ENCODE measurements at places on chromosomes 7 and 10. TPM values are rescaled to one million over a fixed set of nuclear protein-coding genes. Genes with fewer than 3 reads are reported as not detected.

NXPH1 gene
- not detected for polyA plus RNA-seq

DNA sequence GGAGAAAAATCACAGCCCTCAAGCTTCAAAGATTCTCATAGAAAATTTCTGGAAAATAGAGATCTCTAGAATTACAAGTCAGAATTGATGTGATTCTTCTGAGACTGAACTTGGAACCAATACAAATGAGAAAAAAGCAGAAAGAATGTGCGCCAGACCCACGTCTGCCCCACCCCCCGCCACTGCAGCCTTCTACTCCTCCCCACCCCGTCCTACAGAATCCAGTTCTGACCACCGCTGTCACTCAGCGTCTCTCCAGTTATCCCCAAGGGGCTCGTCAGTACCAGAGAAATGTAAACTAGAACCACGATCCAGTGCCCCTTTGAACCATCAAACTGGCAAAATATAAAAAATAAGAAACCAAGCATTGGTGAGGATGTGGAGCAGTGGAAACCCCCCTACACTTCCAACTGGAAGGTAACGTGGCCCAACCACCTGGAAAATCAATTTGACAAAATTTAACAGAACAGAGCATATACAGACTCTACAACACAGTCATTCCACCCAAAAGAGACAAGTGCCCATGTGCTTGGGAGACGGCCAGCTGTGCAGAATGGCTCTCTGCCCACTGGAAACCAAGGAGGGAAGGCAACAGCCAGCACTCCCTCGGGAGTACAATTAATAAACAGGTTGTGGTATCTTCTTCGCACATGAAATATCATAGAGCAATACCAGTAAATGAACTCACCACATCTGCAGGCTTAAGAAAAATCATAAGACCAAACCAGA is 397.9 kb downstream of the TNS3 start:
- peaks cover 38% of the 10 kb centered on the region for H3K27me3 ChIP-seq
- H3K36me3 ChIP-seq, result no peaks in the 10 kb centered on the region
- peaks cover 7% of the 10 kb centered on the region for H3K4me1 ChIP-seq
- H3K4me3 ChIP-seq, result no peak overlapping the region

DNA sequence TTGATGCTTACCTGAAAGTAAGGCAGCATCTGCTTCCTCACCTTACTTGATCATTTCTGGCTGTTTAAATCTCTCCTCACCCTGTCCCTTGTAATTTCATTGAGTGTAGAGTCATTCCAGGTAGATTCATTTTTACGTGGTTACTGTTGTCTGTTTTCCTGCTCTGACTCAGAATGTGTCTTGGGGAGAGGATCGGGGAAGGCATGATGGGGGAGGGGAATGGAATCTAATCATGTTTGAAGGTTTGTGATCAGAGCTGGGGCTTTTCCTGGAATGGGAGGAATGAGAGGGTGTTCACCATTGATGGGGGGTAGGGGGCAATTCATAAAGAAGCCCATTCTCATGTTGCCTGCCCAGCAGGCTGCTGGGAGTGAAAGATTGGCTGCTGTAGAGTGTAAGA is 18.7 kb downstream of the SEC24C start:
- peaks cover 71% of the 10 kb centered on the region for H3K36me3 ChIP-seq
- H3K27ac ChIP-seq, result no peak overlapping the region
- H3K4me3 ChIP-seq, result no peak overlapping the region
- DNase-seq, result peak; percentile 53

- no peak for DNase-seq
- H3K4me1 ChIP-seq, result peaks cover 2% of the 10 kb centered on the region
- no peak overlapping the region for H3K27ac ChIP-seq
Observed at GRCh38 chr7:46009211-46009610, 88.1 kb upstream of the IGFBP3 start.

GRCh38 chr10:79098596-79099015 is 29.8 kb downstream of the ZMIZ1 start:
- no peak overlapping the region for H3K4me3 ChIP-seq
- no peak overlapping the region for H3K27ac ChIP-seq
- peak; percentile 54 for DNase-seq
- H3K4me1 ChIP-seq, result peaks cover 76% of the 10 kb centered on the region

DNA sequence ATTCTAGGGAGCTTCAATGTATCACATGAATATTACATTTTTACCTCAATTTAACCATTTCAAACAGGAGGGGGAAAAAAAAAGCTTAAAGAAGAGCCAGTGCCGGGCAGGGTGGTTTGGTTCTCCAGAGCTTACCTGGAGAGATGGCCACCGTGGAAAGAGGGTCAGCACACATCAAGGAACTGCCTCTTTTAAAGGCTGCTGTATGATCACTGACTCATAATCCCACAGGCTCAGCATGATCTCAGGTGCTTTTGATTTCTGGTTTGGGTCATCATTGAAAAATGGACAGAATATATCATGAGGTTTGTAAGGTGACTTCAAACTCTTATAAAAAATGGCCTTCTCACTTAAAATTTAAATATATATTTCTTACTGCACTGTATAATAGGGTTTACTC is 67.5 kb upstream of the MDFIC start:
- no peak overlapping the region for H3K27ac ChIP-seq
- H3K4me1 ChIP-seq, result no peaks in the 10 kb centered on the region
- DNase-seq, result no peak
- H3K36me3 ChIP-seq, result no peaks in the 10 kb centered on the region

DNA sequence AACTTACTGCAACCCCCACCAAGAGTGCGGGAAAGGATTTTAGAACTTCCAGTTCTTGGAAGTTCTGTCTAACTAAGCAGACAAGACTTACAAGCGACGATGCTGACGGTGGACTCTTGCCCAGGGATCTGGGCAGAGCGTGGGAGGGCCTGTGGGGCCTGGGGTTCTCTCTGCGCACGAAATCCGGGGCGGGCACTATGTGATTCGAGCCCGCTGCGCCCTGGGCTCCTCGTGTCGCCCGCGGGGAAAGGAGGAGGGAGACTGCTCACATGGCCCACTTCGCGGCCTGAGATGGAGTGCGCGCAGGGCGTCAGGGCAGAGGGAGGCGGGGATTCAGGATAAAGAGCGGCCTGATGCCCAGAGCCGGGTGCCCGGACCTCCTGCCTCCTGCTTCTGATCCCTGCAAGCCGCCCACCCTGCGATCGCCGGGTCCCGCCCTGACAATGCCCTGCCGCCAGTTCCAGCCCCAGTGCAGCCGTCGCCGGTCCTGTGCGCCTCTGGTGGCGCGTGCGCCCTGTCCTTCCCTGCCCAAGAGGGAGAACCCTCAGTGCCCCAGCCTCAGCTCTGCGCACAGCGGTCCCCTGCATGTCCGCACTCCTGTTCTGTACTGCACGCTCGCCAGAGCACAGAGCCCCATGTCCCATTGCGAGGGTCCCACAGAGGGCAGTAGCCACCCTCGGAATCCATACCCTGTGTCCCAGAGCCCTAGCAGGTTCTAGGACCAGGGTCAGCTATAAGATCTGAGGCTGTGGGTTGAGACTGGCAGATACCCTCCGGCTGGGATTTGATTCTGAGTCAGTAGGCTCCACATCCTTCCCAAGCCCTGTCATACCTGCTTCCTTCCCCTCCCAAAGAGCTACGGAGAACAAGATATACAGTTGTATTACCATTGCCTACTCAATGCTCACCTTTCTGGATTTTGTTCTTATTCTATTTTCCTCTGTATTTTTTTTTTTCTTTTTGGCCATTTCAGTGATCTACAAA is 99.4 kb upstream of the TMEM106B start:
- no peak overlapping the region for H3K27ac ChIP-seq
- no peak for DNase-seq
- no peaks in the 10 kb centered on the region for H3K27me3 ChIP-seq
- no peak overlapping the region for H3K4me3 ChIP-seq
- no peaks in the 10 kb centered on the region for H3K36me3 ChIP-seq

Measured in IMR-90 (cell line).